ENCODE measurements at places on chromosomes 6 and 20. TPM values are rescaled to one million over a fixed set of nuclear protein-coding genes. Genes with fewer than 3 reads are reported as not detected.
A peak's percentile ranks its signal among the peaks of the same experiment; 100 is the strongest.

- DNase-seq: peak; percentile 90
Observed at GRCh38 chr6:166997768-166998255, 1.4 kb upstream of the CEP43 start.

DNA sequence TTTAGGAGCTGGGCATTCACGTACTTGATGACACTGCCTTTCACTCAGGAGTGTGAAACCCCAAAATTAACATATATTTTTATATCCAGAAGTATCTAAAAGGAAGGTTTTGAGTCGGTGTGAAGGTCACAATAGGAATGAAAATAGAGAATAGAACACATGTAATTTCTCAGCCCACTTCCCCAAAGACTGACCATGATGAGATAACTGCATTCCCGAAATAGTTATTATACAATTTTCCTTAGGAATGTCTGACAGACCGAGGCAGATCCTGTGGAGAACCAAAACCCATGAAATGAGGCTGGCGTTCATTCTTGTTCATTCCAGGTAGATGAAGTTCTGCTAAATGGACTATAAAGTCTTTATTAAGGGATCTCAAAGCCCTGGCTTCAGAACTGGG is 10.3 kb downstream of the NSFL1C start:
- DNase-seq: no peak

DNA sequence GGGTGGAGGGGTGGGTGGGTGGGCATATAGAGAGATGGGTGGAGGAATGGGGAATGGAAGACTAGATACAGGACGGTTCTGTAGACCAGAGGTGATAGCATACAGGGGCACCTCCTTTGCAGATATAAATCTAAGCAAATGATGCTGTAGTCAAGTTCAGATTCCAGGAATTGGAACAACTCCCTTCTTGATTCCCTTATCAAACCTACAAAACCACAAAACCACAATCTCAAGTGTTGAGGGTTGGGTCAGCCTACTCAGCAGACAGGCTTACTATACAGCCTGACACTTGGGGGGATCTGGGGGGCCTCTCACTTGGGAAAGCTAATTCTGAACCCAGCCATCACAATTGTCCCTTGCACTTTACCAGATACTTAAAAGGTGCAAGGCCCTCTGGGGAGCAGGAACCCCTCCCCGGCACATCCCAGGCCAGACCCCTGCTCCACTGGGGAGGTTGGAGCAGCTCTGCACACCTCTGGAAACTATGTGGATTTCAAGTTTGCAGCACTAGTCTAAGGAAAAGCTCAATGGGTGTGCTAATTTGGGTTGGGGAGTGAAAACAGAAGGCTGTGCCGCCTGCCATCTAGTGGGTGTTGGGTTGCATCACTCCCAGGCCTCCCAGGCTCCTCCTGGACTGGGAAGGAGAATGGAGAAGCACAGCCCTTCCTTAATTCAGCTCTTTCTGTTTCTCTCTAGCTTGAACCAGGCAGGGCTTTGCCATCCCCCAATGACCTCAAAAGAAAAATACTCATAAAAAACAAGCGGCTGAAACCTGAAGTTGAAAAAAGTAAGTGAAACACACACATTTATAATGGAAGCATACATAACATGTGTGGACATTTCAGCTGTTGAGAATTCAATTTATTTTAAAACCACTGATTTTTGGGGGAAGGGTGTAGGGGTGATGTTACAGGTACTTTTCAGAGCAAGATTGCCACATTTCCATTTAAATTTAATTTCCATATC is 121.2 kb upstream of the LAMP5 start:
- peak; percentile 90 for DNase-seq

- DNase-seq: peak; percentile 10
Observed at GRCh38 chr20:54642864-54643667, 167.7 kb downstream of the DOK5 start.

DNA sequence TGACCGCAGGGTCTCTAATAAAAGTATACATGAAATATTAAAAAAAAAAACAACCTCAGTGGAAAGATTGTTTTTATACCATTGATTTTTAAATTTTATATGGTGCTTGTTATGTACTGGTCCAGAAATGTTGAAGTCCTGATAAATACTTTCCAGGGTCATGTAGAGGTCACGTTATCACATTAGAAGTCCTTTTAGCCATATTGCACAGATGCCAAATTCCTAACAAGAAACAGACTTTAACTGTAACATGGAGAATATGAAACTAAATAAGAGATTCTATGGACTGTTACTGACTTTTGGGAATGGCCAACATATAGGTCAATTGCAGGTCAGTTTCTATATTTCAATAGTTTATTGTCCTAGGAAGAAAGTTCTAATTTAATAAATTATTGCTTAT is 89.0 kb downstream of the ADGRB3 start:
- peak; percentile 44 for DNase-seq

GRCh38 chr6:2549834-2550233 is 200.9 kb downstream of the MYLK4 start:
- DNase-seq: no peak

DNA sequence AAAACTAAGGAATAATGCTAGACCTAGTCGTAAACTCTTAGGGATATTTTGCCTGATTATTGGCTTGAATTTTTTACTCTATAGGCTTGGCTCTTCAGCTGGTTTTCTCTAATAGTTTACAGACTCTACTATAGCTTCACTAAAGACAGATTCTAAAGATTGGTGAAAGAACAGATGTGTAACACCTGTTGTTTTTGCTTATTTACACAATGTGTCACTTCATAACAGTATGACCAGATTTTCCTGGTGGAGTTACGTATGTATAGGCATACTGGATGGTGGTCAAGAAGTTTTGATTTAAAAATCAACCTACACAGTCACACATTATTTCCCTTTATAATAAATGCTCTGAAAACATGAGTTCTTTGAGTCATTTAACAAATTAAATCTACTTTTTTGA is 4.8 kb downstream of the COL19A1 start:
- no peak for DNase-seq

DNA sequence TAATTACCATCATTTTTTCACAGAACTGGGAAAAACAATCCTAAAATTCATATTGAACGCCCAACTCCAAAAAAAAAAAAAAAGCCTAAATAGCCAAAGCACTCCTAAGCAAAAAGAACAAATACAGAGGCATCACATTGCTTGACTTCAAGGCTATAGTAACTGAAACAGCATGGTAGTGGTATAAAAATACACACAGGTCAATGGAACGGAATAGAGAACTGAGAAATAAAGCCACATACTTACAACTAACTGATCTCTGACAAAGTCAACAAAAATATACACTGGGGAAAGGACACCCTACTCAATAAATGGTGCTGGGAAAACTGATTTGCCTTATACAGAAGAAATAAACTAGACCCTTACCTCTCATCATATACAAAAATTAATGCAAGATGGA is 89.6 kb downstream of the MRAP2 start:
- DNase-seq: no peak

GRCh38 chr6:167350275-167350696 is 25.4 kb downstream of the TTLL2 start:
- no peak for DNase-seq

LCA5 gene
- 9.5 TPM for total RNA-seq

ACSS1 gene
- total RNA-seq: 31.2 TPM

SNAP91 gene
- not detected for total RNA-seq

KCNQ2 gene
- not detected for total RNA-seq

MCHR2 gene
- not detected for total RNA-seq

All from stomach (tissue), 19 donors.